Neural crest cell (in vitro differentiated cells): ENCODE measurements at places on chromosomes 3 and 15.

- H3K36me3 ChIP-seq, result peaks cover 5% of the 10 kb centered on the region
- H3K4me1 ChIP-seq, result peaks cover 56% of the 10 kb centered on the region
- H3K27ac ChIP-seq, result no peak overlapping the region
- H3K4me3 ChIP-seq, result peak overlapping the region; percentile 81
Observed at GRCh38 chr15:74134387-74135027, 4.1 kb downstream of the ISLR2 start.

DNA sequence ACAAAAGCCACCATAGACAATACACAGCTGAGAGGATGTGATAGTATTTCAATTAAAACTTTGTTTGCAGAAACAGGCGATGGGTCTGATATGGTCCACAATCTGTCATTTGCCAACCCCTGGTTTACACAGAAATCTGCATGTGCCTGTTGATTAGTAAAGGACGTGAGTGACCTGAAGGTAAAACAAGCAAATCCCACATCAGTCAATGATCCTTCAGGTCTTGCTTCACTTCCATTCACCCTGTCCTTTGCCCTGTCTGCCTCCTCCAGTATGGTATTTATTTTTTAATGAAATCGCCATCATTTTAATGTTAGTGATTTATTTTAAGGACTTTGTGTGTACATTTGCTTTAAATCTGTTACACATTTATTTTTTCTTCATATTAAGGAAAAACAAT, 166.2 kb downstream of the FEZF2 start:
- no peak overlapping the region for H3K27ac ChIP-seq
- H3K27me3 ChIP-seq, result no peaks in the 10 kb centered on the region
- H3K4me3 ChIP-seq, result no peak overlapping the region
- peaks cover 8% of the 10 kb centered on the region for H3K36me3 ChIP-seq
- DNase-seq, result no peak

GRCh38 chr3:10309736-10310135, 11.2 kb downstream of the SEC13 start:
- H3K4me1 ChIP-seq, result peaks cover 5% of the 10 kb centered on the region
- H3K4me3 ChIP-seq, result no peak overlapping the region
- DNase-seq, result no peak
- no peak overlapping the region for H3K27ac ChIP-seq
- no peaks in the 10 kb centered on the region for H3K27me3 ChIP-seq

- peaks cover 21% of the 10 kb centered on the region for H3K4me1 ChIP-seq
- H3K27me3 ChIP-seq, result no peaks in the 10 kb centered on the region
- no peak overlapping the region for H3K27ac ChIP-seq
- no peak for DNase-seq
Observed at GRCh38 chr3:127694467-127695215, 21.9 kb downstream of the ABTB1 start.

DNA sequence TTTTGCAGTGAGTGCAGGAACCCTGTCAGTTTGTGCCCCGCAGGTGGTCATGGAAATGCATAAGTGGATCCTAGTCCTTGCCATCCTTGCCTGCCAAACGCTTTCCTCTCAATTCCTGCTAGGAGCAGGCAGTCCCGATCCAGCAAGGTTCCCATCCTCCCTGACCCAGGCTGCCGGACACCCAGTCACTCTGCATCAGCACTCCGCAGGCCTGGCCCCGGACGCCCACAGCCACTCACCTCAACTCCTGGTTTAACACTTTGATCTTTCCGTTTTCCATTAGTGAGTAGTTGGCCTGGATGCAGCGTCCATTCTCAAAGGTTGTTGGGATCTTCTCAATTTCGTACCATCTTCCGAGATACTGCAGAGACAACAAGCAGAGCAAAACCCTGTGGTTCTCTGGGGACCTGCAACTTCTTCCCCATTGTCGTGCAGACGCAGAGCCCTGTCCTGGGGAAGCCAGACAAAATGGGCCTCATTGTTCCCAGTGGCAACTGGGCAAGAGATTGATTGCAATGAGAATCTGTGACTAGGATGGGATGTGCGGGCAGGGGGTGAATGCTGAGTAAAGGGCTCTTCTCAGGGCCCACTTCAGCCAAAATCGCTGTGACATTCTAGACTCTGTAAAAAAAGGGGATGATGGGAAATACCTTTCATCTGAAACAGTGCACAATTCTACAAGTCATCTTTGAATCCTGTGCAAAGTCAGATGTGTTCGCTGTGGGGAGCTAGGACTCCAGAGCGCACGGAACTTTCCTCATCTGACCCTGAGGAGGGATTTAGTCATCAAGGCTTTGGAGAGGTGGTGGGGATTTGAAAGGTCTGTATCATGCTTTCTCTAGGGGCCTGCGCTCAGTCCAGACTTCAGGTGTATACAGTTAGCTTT, 9.9 kb downstream of the APOD start:
- no peak overlapping the region for H3K4me3 ChIP-seq
- no peaks in the 10 kb centered on the region for H3K36me3 ChIP-seq
- no peaks in the 10 kb centered on the region for H3K27me3 ChIP-seq
- no peak for DNase-seq

GRCh38 chr15:89642106-89642505, 13.2 kb downstream of the KIF7 start:
- no peak overlapping the region for H3K4me3 ChIP-seq
- peaks cover 20% of the 10 kb centered on the region for H3K36me3 ChIP-seq
- no peak overlapping the region for H3K27ac ChIP-seq
- H3K4me1 ChIP-seq, result peaks cover 2% of the 10 kb centered on the region
- DNase-seq, result no peak
- no peaks in the 10 kb centered on the region for H3K27me3 ChIP-seq

DNA sequence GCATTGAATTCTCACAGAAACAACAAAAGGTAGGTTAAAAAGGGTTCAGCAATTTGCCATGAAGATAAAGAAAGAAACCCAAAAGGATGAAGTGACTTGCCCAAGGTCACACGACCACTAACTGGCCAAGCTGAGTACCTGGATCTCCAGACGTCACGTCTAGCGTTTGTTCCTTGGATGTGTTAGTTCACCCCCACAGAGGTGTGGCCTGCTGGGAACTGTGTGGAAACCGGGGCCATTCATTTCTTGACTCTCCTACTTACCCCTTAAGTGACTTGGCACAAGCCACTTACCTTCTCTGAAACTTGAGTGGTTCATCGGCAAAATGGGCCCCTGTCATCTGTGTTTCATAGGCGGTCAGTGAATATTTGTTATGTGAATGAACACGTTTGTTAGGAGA, 244.3 kb upstream of the SLCO3A1 start:
- H3K4me3 ChIP-seq, result no peak overlapping the region
- no peak for DNase-seq
- H3K36me3 ChIP-seq, result no peaks in the 10 kb centered on the region
- H3K27ac ChIP-seq, result no peak overlapping the region
- no peaks in the 10 kb centered on the region for H3K4me1 ChIP-seq

- no peaks in the 10 kb centered on the region for H3K36me3 ChIP-seq
- H3K4me3 ChIP-seq, result no peak overlapping the region
- H3K4me1 ChIP-seq, result peaks cover 4% of the 10 kb centered on the region
- peaks cover 23% of the 10 kb centered on the region for H3K27me3 ChIP-seq
Observed at GRCh38 chr3:15198686-15199085, 7.4 kb upstream of the CAPN7 start.
